ENCODE measurements at places on chromosomes 6 and 20.

GRCh38 chr6:20334334-20334733 is 67.3 kb upstream of the E2F3 start:
- no peak for DNase-seq

DNA sequence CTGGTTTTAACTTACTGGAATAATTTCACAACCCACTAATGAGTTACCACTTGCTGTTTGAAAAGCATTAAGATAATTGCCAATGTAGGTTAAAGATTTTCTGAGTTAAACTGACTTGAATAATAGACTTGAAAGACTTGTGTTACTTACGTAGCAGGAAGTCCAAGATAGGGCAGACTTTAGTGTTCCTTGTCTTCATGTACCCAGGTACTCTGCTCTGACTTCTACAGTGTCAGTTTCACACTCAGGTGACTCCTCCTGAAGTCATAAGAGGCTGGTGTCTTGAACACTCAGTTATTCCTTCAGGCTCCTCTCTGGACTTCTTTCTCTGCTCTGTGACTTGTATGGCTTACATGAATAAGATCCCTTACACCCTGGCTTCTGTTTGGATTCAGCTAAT is 76.3 kb upstream of the SGK1 start:
- DNase-seq = no peak

DNA sequence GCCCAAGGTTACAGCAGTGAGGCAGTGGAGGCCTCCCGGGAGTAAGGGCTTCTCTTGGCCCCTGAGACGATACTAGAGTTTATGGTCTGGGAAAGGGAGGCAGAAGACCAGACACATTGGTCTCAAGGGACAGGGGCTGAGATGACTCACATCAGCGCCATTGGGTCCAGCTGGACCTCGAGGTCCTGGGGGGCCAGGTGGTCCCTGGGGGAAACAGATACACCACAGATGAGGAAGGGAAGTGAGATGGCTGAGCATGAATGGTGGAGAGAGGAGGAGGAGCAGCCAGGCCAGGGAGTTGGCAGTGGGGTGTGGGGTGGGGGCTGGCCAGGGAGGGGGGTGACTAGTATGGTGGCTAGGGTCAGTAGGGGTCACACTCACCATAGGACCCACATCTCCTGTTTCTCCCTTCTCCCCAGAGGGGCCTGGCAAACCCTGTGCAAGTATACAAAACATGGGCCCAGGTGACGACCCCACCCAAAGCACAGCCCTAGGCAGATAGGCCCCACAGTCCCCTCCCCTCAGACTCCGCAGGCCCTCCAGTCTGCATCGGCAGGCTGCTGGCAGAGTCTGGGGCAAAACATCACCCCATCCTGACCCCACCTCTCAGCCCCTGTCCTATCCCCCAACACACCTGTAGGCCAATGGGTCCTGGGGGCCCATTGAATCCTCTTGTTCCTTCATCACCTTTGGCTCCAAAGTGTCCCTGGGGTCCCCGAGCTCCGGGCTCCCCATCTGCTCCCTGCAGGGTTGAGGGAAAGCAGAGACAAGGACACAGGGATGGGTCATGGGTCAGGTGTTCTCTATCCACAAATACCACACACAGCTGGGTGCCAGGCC is 21.9 kb downstream of the COL11A2 start:
- DNase-seq = no peak

DNA sequence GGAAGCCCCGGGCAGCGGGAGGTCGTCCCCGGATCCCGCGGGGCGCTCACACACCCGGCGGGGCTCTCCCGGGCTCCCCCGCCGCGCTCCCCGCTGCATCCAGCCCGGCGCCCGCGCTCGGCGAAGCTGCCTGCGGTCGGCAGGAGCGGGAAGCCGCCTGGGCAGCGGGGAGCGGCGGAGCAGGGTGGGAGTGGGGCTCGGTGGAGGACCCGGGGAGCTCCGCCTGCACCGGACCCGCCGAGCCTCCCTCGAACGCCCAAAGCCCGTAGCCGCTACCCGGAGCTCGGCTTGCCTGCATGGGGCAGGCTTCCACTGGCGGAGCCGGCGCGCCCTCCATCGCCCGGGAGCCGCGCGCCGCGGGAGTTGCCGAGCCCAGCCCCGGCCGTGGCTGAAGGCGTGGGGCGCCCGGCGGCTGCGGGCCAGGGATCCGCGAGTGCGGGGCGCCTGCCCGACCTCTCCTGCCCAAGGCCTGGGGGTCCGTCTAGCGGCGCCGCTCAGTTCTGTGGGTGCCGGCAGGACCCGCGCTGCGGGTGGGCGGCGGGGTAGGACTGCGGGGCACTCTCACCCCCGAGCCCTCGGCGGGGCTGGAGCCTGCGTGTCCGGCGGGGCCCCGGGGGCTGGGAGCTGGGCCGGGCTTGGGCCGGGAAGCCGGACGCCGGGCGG is 671 bp downstream of the CDH4 start:
- DNase-seq = no peak

DNA sequence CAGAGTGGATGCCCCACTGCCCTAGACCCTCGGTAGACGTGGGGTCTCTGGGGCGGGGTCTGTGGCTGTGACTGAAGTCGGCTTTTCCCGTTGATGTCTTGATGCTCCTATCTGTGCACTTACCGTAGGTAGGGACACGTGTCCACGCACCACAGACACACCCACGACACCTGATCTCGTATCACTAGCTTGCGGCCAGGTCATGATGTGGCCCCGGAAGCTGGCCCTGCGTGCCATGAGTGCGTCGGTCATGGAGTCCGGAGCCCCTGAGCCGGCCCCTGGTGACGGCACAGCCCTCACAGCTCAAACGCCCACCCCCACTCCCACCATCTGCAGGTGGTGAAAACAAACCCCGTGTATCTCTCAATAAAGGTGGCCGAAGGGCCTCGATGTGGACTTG is 33.9 kb upstream of the MRGBP start:
- DNase-seq = no peak

DNA sequence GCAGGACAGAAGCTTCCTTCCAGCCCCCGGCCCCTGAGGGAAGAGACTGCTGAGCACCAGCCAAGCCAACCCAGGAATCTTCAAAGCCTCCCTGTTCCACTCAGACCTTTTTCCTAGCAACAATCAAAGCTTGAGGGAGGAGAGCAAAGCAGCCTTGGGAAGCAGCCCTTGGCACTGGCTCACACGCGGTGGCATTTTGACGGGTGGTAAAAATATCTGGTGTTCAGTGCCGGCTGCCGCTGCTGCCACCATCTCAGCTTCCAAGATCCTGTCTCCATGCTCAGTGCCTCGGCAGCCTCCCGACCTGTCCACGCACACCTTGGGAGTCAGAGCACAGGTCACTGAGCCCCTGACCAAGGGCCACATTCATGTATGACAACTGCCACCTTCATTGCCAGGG is 170.1 kb downstream of the LRFN2 start:
- DNase-seq = no peak

- no peak for DNase-seq
These were observed 185.0 kb downstream of the AIG1 start for GRCh38 chr6:143245656-143246055.

DNA sequence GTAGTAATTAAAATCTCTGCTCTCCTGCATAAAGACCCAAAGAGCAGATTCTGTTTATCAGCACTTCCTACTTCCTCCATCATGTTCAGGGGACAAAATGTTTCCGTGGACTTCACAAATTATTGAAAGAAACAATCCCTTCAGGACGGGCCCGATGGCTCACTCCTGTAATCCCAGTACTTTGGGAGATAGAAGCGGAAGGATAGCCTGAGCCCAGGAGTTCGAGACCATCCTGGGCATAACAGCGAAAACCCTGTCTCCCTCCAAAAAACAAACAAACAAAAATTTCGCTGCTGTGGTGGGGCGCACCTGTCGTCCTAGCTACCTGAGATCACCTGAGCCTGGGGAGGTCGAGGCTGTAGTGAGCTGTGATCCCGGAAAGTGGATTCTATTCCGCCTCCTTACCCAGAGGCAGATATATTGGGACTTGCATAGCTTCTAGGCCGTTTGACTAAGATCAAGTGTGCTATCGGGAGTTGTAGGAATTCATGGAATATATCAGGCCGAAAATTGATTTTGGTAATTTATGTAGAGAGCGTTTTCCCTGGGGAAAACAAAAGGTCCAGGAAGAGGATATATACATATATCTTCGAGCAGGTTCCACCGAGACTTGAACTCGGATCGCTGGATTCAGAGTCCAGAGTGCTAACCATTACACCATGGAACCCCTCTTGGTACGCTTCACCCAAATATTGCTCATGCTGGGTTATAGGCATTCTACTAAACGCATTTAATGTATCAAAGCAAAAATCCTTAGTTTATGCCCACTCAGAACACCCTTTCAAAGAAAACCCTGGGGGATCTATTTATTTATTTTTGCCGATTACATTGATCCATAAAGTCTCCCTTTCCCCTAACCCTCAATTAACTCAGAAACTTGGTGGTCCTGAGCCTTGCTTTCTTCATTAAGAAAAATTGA is 74.5 kb upstream of the ZNF184 start:
- no peak for DNase-seq

DNA sequence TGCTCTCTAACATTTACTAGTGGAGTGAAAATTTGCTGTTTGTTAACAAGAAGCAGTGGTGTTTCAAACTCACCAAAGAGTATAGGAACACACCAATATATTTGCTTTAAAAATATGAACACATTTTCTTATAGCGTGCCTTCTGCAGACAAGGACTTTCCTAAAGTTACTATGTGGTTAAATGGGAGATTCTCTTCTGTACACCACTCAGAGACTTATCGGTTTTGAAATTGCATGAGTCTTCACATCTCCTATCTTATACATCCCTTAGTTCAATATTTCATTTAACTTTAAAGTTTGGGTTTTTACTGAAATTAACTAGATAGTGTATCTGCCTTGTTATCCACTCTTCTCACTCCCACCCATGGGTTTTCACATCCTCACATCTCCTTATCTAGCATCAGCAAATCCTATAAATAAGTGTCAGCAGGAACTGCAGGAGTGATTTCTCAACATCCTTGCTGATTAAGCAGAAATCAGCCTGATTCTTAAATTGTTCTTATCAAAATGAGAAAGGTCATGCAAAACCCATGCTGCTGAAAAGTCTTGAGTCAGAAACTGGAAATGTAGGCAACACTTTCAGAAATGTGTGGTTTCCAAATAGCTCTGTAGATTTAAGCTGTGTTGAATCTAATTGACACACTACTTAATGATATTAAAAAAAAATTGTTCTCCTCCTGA is 1075.6 kb upstream of the GJE1 start:
- no peak for DNase-seq

GRCh38 chr6:41356825-41357224 is 21.4 kb downstream of the NCR2 start:
- DNase-seq = no peak

- no peak for DNase-seq
These were observed 6.4 kb downstream of the SNPH start for GRCh38 chr20:1272368-1273100.

DNA sequence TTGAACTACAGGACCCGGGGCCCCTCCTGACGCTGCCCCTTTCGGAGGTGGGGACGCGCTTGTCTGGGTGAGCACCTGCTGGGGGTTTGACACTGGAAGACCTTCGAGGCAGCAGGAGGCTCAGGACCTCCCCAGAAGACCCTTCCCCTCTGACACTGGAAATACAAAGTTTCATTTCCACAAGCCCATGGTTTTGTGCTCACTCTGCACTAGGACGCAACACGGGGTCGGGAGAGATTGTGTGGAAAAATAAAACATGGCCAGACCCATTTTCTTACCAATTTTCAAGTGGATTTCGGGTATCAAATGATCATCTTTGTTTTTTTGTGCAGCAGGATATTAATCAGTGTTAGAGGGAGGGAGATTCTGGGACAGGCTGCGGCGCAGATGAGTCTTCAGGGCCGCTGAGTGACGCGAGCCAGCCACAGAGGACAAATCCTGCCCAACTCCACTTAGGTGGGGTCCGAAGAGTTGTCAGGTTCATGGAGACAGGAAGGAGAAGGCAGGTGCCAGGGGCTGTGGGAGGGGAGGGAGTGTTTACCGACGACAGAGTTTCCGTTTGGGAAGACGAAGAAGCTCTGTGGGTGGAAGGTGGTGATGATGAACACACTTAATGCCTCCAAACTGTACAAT is 160.0 kb upstream of the AFDN start:
- DNase-seq = no peak

DNA sequence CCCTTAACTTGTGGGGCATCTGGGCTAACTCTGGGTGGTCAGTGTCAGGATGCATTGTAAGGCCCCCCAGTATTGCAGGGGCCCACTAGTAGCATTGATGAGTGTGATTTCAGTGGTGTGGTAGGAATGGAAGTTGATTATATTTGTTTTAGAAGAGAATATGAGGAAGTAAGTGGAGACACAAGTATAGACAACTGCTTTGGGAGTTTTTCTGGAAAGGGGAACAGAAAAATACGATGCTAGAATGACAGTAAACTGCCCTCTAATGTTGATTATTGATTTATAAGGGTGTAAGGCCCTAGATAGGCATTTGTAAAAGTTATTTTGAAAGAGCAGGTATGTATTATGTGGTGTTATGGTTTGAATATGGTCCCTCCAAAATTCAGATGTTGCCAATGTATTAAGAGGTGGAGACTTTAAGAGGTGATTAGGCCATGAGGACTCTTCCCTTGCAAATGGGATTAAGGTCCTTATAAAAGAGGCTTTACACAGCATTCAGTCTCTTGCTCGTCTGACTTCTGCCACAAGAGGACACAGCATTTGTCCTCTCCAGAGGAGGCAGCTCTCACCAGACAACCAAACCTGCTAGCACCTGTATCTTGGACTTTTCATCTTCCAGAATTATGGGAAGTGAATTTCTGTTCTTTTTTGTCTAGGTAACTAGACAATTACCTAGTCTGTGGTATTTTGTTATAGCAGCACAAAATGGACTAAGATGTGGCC is 135.9 kb upstream of the DTNBP1 start:
- DNase-seq = no peak

DNA sequence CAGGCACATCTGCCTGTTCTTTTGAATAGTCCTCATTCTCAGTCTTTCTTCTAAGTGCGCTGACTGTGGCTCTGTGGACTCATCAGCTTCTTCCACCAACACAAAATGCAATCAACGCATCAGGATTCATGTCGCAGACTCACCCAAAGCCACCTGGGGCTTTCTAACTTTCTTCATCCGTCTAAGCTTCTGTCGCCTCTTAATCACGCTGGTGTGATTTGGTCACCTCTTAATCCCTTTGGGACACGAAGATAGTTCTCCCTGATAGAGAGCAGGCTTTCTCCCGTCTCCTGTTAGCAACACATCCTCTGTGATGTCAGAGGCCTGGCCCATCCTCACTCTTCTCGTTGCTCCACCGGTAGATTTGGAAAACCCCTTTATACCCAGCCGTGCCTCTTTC is 78.0 kb upstream of the FOXQ1 start:
- DNase-seq = no peak
